ENCODE measurements at places on chromosomes 6 and 20.

GRCh38 chr6:34836008-34836407 is 44.1 kb downstream of the BLTP3A start:
- DNase-seq, result no peak

DNA sequence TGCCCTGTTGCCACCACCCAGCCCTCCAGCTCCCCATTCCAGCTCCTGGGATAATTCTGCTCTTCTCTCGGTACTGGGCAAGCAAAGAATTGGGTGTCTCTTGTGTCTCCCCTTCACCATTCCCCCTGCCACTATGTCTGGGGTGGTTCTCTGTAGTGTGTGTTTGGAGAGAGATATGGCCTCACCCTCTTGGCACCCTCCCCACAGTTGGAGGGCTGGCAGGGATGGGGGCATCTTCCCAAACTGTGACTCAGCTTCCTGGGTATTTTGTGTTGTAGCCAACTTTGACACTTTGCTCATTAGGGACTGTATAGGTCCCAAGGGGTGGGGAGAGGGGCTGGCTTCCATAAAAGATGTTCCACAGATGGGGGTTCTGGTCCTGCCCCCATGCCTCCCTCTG is 1.7 kb downstream of the TNXB start:
- no peak for DNase-seq

- no peak for DNase-seq
These were observed 73.8 kb upstream of the ISM1 start for GRCh38 chr20:13147071-13147963.

- DNase-seq, result no peak
These were observed 25.7 kb downstream of the KCNG1 start for GRCh38 chr20:50996901-50997865.

GRCh38 chr20:46512943-46513844 is at the start of gene ZNF334:
TSS of gene ZNF334 (minus strand) at chr20:46513559. CDS start at chr20:46512102, 1,457 bp downstream.
- peak; percentile 67 for DNase-seq

DNA sequence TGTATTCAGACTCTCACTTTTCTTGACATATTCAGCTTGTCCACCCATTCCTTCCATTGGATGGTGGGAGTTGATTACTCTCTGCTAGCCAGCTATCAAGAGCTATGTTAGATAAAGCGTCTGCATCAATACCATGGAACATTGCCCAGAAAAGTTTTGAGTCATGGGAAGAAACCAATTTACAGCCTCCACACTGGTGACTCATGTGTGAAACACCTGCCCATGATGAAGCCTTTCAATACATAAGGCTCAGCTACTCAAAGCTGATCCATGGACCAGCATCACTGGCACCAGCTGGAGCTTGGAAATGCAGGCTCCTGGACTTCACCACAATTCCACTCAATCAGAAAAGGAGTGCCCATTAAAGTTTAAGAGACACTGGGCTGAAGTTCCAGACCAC is 16.1 kb downstream of the PLA2G7 start:
- no peak for DNase-seq

DNA sequence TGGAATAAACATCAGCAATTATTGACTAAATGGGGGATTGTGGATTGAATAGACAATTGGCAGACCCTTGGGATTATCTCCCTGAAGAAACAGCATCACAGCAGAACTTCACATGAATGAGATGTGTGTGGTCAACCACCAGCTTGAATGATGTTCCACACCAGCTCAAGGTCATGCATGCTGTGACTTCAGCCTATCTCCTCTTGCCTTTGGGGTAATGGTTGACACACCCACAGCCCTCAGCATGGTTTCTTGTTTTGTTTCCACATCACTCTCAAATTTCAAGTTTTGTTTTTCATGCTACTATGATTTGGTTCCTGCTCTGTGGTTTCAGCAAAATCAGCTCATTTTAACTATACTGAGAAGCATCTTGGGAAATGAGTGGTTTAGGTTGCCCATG is 94.3 kb downstream of the PAK5 start:
- no peak for DNase-seq

GRCh38 chr6:154537511-154538325 is 27.2 kb upstream of the CNKSR3 start:
- DNase-seq, result no peak

DNA sequence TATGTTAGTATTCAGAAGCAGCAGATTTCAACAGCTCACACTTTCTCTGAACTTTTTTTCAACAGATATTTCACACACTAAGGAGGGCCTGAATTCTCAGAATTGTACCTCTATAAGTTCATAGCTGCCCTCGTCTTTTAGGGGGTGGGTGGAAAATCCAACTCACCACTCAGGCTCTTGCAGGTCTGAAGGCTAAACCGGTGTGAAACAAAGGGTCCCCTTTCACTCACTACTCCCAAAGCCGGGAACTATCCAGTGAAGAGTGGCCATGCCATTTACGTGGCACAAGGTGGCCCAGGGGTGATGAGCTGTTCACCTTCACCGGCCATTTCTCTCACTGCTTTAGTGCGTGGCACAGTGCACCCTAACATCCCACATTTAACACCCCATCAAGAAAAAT is 24.2 kb downstream of the TBC1D7 start:
- DNase-seq, result no peak

GRCh38 chr6:98498144-98498775 is 336.1 kb upstream of the POU3F2 start:
- no peak for DNase-seq

- DNase-seq, result no peak
These were observed 33.6 kb downstream of the GNAS-AS1 start for GRCh38 chr20:58816957-58817651.

GRCh38 chr20:48803176-48804053 is 24.4 kb downstream of the PREX1 start:
- no peak for DNase-seq

- no peak for DNase-seq
These were observed 223.7 kb upstream of the SYNCRIP start for GRCh38 chr6:85866370-85866730.

GRCh38 chr6:37085198-37085597 is 79.7 kb downstream of the FGD2 start:
- DNase-seq, result no peak

- DNase-seq, result no peak
These were observed 47.1 kb downstream of the IRF4 start for GRCh38 chr6:438634-439170.

DNA sequence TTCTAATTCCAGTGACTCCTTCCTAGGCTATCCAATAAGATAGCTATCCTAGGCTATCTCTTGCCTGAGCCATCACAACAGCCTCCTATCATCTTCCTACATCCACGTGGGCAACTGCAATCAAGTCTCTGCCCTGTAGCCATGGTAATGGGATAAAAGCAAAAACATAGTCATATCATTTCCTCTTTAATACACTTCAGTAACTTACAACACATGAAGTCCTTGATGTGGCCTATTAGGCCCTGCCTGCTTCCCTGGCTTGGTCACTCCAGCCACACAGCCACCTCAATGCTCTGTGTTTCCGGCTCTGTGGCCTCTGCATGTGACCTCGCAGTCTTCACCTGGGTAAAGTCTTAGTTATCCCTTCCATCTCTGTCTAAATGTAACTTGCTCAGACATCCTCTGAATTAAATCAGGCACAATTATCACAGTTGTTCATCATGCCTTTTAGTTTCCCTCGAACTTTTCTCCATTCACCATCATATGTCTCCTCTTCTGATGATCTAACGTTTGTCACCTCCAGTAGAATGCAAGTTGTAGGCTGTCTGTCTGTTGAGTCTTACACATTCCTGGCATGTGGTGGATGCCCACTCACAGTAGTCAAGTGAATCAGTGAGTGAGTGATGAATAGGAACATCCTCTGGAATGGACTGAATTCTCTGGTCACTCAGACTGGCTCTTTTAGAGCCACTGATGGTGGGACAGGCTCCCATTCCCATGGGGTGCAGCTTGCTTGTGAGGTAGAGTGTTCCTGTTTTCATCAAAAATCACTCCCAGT is 229.4 kb downstream of the TBC1D7 start:
- DNase-seq, result peak; percentile 11

Data from GM13977 (cell line).